ENCODE measurements at places on chromosomes 13 and 19.
A peak's percentile ranks its signal among the peaks of the same experiment; 100 is the strongest.

DNA sequence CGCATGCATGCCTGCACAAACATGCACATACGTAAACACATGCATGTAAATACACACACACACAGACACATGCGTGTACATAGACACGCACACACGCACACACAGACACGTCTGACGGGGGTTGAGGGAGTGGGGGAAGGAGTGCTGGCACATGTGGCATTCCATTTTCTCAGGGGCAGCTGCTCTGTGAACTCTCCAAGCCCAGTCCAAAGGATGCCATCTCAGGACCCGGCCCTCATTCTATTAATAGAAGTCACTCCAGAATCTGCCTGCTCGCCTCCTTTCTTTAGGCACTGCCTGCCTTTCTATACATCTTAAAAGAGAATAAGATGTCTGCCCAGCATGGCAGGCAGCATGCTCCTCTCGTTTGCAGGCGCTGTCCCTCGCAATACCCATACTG, 5.3 kb downstream of the ARHGEF7 start:
- no peak for DNase-seq

DNA sequence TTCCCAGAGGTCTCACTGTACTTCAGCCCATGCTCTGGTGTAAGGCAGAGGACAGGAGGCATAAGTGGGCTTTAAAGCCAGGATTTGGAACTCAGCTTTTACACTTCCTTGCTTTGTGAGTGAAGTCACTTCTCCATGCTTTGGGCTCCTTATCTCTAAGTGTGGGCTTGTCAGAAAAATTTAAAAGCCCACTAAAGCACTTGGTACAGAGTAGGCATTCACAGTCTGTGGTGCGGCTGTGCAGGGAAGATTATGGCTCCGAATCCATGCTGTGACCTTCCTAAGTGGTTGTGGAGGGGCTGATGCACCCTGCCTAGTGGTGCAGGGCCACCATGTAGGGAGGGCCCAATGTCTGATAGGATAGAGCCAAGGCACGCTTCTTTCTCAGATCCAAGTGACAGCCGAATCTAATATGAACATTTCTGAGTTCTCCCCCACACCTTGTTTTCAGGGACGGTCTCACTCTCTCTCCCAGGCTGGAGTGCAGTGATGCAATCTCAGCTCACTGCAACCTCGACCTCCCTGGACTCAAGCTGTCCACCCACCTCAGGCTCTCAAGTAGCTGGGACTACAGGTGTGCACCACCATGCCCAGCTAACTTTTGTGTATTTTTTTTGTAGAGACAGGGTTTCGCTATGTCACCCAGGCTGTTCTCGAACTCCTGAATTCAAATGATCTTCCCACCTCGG, 6.9 kb downstream of the TIMM29 start:
- DNase-seq: no peak

DNA sequence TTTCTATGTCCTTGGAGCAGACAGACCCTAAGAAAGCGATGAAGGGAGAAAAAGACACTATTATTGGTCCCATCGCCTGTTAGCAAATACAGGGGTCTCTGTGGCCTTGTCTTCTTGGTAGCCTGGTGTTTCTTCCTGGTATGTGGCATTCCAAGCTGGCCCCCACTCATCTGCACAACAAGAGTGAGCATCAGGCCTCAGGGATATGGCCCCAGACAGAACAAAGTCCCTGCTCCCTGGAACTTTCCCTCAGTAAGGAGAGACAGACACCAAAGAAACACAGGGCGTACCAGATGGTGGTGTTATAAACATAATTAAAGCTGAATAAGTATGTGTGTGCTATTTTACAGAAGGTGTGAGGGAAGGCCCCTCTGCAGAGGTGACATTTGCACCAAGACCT, 48.2 kb upstream of the KPNA3 start:
- no peak for DNase-seq

DNA sequence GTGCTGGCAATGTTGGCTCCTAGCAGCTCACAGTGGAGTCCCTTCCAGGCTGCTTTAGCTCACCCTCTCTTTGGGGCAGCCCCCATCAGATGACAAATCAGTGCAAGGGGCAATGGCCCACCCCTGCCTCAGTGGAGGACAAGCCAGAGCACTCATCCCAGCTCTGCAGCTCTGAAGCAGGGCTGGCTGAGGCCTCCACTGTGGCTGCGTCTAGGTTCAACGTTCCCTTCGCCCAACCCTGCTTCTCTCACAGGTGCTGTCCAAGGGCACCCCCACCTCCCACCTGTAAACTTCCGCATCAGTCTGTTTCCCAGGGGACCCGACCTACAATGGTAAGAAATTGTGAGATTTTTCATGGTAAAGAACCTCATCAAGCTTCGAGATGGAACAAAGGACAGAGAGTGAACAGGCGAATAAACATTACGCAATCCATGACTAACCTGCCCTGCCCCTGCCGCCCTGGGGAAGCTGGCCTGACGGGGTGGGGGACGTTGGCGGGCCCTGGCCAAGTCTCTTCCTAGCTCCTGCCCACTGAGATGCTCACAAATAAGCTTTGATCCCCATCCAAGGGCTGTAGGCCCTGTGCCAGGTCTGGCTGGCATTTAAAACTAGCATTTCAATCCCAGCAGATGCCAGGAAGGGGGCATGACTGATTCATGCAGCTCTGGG, 40.5 kb downstream of the DZIP1 start:
- DNase-seq: no peak

DNA sequence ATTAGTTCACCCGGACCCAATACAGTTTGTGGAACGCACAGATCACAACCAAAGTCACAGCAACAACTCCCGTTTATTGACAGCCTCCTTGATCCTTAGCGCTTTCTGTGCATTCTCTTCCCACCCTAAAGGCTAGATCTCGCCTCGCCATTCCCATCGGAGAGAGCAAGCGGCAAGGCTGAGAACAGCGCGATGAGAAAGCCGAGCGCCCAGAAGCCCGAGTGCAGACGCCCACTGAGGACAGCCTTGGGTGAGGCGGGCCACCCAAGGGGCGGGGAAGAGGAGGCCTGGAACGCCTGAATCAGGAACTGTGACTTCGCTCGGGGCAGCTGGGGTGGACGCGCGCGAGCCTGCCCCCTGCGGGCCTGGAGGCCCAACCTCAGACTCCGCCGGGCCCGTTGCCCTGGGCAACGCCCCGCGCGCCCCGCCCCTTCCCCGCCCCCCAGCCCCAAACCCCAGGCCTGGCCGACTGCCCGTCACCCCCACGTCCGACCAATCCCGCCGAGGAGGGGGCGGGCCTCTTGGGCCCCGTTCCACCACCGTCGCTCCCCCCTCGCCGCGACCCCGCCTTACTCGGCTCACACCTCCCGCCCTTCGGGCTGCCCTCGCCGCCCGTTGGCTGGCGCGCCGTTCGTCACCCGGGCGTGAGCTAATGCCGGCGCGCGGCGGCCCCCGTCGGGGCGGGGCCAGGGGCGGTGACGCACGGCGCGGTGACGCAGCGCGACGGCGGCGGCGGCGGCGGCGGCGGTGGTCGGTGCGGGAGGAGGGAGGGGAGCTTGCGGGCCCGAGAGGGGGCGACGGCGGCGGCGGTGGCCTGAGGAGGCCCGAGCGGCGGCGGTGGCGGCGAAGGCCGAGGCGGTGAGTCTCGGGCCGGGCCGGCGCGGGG, at the start of gene SAMD4B:
TSS of gene SAMD4B (plus strand) at position 703 of the 886 bp plus-strand sequence. CDS start 14,473 bp downstream, outside the sequence.
- peak; percentile 97 for DNase-seq
